Jurkat, Clone E6-1 (cell line): ENCODE measurements at places on chromosomes 1 and 21.
A peak's percentile ranks its signal among the peaks of the same experiment; 100 is the strongest.

GRCh38 chr1:207606362-207606755, 38.6 kb upstream of the CR1L start:
- no peak for DNase-seq

DNA sequence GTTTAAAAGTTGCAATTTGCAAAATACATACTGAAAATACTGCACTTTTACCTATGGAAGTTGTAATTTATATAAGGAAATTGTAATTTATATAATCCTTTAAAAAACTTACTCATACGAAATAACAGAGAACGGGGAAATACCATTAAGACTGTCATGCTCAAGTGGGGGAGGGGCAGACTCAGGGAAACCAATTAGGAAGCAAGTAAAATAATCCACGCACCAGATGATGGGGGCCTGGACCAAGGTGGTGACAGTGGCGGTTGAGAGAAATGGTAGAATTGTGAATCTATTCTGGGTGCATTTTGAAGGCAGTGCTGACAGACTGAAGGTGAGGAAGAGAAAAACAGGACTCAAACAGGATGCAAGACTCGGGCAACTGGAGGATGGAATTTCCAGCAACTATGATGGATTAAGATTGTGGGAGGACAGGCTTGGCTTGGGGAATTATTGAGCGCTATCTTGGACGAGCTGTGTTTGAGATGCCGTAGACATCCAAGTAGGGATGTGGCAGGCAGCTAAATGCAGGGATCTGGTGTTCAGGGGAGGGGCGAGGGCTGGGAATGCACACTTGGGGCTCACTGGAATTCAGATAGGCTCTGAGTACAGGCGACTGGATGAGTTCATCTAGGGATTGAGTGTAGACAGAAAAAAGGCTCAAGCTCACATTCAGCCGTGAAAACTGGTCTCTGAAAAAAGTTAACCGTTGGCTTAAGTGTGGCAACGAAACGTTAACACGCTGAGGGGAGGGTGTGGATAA, 977 bp downstream of the LCA5L start:
- no peak for DNase-seq

- DNase-seq: no peak
Measured at GRCh38 chr1:165389609-165390008, 33.1 kb upstream of the LMX1A start.

DNA sequence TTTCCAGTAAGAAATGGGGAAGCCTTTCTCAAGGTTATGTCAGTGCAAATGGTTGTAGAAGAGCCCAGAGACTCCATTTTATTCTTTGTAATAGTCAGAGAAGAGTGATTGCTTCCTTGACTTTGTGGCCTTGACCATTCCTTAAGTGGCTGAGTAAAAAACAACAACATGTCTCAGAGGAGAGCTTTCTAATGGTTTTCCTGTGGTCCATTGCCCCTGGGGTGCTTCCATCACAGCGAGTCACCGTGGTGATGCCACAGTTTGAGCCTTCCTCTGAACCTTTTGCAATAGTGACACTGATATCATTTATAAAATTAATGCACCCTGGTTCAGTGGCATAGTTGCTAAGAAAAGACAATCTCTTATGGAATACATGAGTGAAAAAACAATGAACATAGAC, 38.6 kb downstream of the PAPPA2 start:
- no peak for DNase-seq

DNA sequence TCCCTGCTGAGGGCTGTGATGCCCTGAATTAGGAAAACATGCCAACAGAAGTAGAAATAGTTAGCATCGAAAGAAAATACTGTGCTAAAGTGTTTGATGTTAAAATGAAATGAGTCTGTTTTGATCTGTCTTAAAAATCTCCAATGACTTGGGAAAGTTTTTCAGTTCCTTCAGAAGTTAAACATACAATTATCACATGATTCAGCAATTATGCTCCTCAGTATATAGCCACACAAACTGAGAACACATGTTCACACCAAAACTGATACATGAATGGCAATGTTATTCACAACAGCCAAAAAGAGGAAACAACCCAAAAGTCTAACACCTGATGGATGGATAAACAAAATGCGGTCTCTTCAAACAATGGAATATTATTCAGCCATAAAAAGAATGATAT, 130.6 kb downstream of the PTPN14 start:
- DNase-seq: no peak

DNA sequence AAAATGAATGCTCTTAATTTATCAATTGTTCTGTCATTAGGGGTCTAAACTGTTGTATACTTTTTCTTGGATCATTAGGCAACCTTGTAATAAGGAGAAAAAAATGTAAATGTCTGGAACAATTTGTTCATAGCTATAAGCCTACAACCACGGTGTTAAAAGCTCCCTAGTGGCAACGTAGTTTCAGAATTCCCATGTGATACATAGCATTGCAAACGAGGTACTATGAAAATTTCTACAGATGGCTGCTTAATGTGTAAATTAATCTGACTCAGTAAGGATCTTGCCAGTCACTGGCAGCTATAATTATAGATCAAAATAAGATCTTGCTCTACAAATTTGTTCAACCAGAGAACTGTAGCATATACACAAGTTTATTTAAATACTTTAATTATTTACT, 304.1 kb upstream of the ADGRL4 start:
- no peak for DNase-seq

GRCh38 chr1:210696709-210697108, 368.0 kb downstream of the HHAT start:
- DNase-seq: peak; percentile 61

GRCh38 chr1:89823679-89824292, 3.0 kb downstream of the LRRC8D start:
- no peak for DNase-seq

GRCh38 chr1:22273686-22274681, 131.1 kb upstream of the WNT4 start:
- no peak for DNase-seq

DNA sequence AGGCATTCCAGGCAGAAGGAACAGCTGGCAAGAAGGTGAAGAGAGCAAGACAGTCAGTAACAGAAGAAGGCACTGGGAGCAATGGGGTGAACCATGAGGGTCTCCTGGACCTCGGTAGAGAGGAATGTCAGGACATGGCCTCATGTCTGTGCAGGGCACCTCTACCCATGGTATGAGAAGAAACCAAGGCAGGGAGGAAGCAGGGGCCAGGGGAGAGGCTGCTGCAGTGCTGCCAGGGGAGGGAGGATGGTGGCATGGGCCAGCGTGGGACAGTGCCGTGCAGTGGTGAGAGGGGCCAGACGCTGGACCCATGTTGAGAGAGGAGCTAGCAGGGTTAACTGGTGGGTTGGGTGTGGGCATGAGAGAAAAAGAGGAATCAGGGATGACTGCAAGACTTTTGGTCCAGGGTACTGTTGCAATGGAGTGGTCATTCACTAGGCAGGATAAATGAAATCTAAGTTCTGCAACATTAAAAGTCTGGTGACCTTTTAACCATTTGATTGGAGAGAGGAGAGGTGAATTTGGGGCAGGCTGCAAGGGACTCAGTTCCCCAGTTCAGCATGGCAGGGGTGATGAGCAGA, 577.6 kb downstream of the MATN1 start:
- DNase-seq: no peak

GRCh38 chr1:192477630-192478029, 97.9 kb upstream of the RGS1 start:
- peak; percentile 11 for DNase-seq

DNA sequence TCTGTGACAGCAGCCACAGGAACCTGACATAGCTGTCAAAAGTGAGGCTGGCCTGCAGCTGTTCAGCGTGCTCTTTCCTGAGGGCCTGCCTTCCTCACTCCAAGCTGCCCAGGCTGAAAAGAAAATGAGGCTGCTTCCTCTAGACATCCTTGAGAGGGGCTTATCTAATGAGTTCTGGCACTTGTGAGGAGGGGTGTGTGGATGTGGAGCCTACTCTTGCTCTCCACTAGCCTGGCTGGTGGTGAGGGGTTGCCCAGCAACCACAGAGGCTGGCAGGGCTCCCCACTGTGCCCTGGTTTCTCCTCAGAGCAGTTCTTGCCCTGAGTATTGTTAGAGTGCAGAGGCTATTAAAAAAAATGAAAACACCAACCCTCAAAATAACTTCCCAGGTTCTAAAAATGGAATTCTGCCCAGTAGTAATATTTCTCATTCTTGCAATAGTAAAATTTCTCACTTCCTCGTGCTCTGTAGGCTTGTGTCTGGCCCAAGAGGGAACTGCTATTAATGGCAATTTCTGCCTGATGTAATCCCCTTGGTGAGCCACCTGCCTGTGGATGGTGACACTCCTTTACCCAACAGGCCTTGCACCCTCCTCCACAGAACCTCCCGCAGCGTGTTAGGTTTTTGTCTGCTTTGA, 52.6 kb upstream of the EPS8L3 start:
- no peak for DNase-seq

DNA sequence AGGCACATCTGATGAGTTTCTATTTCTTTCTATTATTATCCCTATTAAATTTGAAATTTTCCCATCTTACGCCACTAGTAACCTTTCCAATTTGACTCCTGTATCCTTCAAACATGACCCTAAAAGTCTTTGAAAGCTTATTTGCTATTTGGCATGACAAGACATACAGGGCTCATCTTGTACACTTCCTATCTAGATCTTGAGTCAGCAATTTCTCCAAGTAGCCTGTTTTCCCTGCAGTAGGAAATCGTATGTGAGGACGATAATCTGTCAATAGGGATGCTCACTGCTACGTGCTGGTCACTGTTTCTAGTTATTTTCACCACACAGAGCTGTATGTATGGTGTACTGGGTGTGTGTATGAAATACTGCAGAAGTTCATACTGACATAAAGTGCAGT, 142.7 kb downstream of the CDC42BPA start:
- DNase-seq: no peak

GRCh38 chr1:228988664-228989063, 253.4 kb downstream of the RHOU start:
- no peak for DNase-seq

GRCh38 chr1:23810818-23811540, 10.4 kb upstream of the GALE start:
- DNase-seq: peak; percentile 52

GRCh38 chr1:172400722-172401105, 19.8 kb upstream of the C1orf105 start:
- DNase-seq: no peak

DNA sequence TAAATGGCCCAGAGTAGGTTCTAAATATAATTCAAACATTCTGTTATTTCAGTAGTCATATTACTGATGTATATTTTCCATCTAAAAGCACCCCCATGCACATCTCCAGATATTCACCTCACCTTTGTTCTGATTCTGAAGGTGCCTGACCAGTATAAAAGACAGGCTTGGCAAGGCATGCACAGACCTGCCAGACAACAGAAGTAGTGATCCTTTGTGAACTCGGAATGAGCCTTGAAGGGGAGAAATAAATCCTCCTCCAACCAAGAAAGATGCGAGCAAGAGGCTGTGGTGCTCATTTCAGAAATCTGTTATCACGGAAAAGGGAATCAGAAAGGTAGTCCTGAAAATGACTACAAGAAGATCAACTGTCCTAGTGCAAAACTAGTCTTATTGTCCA, 287.3 kb downstream of the VAV3 start:
- DNase-seq: no peak

GRCh38 chr1:40638097-40639036, 27.1 kb downstream of the RIMS3 start:
- DNase-seq: no peak

DNA sequence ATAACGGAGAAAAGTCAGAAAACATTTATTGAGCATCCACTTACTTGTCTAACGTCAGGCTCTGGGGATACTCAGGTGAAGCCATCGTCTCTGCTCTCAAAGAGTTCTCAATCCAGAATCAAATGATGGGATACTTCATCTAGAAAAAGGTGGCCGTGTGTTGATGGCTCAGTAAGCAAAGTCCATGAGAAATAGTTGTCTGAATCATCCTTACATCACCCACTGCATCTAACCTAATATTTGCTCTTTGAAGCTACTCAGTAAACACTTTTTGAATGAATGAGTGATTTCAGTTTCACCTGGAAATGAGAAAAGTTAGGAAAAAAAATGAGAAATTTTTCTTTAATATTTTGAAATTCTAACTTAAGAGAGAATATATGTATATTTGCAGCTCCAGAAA, 155.3 kb upstream of the PKN2 start:
- no peak for DNase-seq

- DNase-seq: no peak
Measured at GRCh38 chr1:38114241-38115026, 67.8 kb upstream of the POU3F1 start.

- DNase-seq: no peak
Measured at GRCh38 chr21:15439726-15440125, 290.1 kb upstream of the USP25 start.

GRCh38 chr1:219189021-219189824, 15.5 kb downstream of the LYPLAL1 start:
- no peak for DNase-seq

GRCh38 chr1:84406346-84406861, 8.1 kb downstream of the DNASE2B start:
- no peak for DNase-seq

DNA sequence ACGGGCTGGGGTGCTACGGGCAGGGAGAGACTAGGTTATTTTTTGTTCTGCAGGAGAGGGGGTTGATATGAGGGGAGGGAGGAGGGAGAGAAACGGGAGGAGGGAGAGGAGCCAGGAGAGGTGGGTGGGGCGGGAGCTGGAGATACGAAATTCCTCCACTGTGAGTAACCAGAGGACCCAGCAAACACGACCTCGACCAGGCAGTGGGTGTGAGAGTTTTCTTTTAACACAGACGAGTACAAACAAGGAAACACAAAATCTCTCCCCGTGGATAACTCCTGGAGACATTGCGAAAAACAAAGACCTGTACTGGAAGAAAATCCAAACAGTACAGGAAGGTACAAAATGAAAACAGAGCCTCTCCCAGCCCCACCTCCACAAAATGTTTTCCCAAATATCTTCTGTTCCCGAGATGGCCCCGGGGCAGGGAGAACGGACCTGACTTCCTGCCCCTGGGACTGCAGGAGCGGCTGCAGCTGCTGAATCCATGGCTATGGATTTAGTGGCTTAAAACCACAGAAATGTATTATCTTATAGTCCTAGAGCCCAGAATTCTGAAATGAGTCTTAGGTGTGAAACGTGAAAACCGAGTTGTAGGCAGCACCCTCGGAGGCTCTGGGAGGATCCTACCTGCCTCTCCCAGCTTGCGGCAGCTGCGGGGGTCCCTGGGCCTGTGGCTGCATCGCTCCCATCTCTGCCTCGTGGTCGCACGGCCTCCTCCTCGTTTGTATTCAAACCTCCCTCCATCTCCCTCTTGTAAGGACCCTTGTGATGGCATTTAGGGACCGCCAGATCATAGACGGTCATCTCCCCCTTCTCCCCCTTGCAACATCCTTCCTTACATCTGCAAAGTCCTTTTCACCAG, 82.2 kb downstream of the RIPK4 start:
- DNase-seq: no peak

- DNase-seq: no peak
Measured at GRCh38 chr1:201354901-201355295, 22.6 kb downstream of the TNNT2 start.

DNA sequence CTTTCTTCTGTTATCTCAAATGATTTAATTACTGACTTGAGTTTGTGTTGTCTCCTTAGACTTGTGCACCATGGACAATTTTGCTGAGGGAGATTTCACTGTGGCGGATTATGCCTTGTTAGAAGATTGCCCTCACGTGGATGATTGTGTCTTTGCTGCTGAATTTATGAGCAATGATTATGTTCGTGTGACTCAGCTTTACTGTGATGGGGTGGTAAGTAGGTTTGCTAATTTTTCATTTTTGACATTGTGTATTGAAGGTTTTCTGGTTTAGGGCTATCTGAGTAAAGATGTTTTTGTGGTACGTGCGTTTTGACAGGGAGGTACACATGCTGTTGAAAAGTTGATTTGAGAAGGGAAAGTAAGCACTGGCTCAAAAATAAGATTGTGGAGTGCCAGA, 14.1 kb downstream of the TTC3 start:
- DNase-seq: no peak
